NCI-H510A (cell line): ENCODE measurements at places on chromosomes 12 and 14.

DNA sequence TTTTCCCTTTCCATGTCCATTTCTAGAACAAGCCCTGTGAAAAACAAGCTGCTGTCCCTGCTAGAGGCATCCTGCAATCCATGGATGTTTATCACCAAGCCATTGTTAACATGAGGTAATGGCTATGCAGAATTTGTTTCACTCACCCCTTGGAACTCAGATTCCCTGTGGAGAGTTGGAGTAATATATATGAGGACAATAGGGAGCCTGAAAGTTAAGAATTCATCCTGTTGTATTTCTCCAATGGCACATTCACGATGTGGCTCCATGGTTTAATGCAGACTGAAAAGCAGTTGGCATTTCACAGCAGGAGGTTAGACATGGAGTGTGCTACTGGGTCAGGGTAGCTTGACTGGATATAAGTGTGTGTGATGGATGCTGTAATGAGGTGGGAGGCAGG lies 32.4 kb downstream of the GPR65 start:
- no peak for DNase-seq

DNA sequence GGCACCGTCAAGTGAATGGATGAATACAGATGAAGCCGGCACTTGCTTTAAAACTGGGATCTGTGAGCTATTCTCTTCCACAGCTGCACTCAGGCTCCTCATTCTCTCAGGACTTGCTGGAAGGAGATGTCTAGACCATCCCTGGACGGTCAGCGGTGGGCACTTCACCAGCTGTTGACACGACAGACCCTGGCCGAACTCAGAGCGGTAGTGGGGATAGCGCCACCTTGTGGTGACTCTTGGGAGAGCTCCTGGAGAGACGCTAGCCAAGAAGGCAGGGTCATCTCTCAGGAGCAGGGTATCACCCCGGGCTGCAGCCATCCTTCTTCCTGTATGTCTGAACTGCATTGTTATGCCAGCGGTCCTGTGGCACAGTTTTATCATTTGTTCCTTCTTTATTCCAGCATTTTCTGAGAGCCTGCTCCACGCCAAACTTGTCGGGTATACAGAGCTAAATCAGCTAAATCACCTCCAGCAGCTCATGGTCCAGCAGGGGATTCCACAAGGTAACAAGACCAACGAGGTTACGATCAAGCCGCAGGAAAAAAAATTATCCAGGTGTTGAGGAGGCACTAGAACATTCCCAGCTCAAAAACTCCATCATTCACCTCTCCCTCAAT lies 10.0 kb downstream of the WNT1 start:
- DNase-seq = no peak

DNA sequence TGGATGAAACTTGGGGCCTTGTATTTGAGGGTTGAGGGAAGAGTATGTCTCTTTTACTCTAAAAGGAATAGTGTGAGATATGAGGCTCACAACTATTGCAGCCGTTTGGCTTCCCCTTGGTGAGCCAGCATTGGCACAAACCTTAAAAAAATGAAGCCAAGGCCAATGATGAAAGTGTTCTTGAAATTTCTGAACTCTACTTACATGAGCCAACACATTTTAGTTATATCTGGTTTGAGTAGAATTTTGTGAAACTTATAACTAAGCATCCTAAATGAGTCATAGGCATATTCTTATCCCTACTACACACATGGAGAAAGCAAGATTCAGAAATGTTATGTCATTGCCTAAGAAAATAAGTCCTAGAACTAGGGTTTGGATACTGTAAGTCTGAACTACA lies 55.3 kb upstream of the ACSS3 start:
- DNase-seq = no peak

- no peak for DNase-seq
These were observed 83.2 kb downstream of the PAH start for GRCh38 chr12:102833687-102834441.

- peak; percentile 57 for DNase-seq
These were observed 114.0 kb downstream of the PRMT8 start for GRCh38 chr12:3604748-3605586.

DNA sequence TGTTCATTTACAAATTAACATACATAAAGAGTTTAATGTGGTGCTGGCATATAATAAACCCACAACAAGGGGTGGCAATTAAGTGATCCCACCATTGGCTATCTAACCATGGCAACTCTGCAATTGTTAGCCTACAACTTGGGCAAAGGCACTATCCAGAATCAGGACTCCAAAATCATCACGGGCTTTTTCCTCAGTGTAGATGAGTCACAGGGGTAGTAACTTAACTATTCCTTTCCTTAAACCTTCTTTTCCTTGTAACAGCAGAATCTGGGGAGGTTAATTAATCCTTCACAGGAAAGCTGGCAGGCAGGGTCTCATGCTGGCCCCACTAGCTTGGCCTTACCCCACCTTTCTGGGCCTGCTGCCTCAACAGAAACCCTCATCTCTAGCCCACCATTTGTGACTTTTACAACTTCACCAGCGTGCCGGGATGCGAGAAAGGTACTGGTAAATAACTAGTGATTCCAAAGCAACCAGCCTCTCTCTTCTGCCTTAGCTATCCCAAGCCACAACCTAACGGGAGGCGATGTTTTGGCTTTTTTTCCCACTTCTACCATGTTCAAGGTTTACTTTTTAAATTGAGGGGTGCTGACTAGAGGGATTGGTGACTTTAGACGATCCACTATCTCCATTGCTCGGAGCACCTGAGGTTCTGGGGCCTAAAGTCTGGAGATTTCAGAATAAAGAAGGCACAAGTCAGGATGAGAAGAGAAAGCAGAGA lies 744 bp downstream of the ATP5MC2 start:
- DNase-seq = no peak

GRCh38 chr14:20415782-20416206 lies 2.5 kb upstream of the TEP1 start:
- no peak for DNase-seq

- no peak for DNase-seq
These were observed 31.8 kb downstream of the PKP2 start for GRCh38 chr12:32864731-32865130.

- DNase-seq = no peak
These were observed 18.7 kb downstream of the RASAL1 start for GRCh38 chr12:113116875-113117274.

GRCh38 chr12:66694666-66695613 lies 16.1 kb upstream of the GRIP1 start:
- DNase-seq = peak; percentile 86

DNA sequence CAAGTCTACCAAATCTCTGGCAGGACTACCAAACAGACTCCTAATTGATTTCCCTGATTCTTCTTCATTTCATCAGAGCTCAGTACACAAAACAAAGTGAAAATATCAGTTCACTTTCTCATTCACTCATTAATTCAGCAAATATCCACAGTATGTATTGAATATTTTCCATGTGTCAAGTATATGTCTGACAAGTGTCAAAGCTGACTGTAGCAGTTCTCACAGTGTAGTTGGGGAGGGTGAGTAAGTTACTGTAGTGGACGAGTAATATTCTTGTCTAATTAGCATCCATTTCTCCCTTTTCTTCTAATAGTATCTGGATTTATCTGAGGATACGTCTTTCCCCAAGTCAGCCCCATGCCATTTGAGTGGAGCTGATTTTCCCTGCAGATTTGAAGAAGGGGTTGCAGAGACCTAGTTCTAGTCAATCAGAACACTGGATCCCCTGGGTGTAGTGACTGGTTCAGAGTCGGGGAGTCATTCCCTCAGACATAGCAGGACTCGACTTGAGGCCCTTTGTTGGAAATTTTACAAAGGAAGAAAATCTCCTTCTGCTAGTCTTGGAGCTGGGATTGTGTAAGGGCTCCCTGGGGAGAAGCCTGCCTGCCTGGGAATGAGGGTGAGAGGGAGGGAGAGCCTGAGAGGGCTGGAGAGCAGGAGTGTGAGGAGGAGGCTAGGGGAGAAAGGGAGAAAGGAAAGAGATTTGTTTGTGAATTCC lies 51.4 kb downstream of the GRIP1 start:
- no peak for DNase-seq

- no peak for DNase-seq
These were observed 6.5 kb upstream of the AK7 start for GRCh38 chr14:96385385-96385784.

- no peak for DNase-seq
These were observed 26.8 kb upstream of the TOMM20L start for GRCh38 chr14:58368956-58369355.

- DNase-seq = no peak
These were observed 72.2 kb downstream of the VCPKMT start for GRCh38 chr14:50044042-50044651.

DNA sequence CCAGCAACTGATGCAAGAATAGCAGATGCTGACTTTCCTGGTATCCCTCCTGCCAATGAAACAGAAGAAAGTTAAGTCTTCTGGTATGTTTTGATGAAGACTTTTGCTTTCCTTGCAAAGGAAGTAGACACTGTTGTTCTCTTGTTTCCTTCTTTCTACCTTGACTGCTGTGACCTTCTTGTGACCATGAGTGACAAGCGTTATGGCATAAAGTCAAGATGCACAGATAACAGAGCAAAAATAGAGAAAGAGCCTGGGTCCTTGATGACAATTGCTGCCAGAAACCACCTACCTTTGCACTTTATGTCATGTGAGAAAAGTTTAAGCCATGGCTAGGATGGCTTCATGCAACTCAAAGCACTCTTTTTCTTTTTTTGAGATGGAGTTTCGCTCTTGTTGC lies 49.2 kb upstream of the LTA4H start:
- DNase-seq = no peak

DNA sequence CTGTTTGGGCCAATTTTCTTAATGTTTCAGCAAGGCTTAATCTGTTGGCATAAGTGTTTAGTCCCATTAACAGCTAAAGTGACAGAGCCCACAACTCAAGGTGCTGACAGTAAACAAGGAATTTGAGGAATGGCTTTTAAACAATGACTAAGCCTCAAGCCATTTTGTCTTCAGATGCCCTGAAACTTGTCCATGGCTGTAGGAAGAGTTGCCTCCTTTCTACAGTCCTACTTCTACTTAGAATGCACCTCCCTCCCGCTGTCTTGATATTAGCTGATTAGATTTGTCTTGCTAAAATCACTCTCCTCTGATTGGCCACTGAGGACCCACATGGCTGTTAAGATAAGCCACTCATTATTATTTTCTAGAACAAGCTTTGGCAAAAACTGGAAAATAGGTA lies 188.4 kb upstream of the OTX2 start:
- DNase-seq = no peak

- no peak for DNase-seq
These were observed 70.3 kb downstream of the STAB2 start for GRCh38 chr12:103657331-103657730.

- DNase-seq = no peak
These were observed 158.0 kb downstream of the PIK3C2G start for GRCh38 chr12:18419311-18419710.

GRCh38 chr14:102262929-102263462 lies 42.0 kb downstream of the MOK start:
- no peak for DNase-seq

DNA sequence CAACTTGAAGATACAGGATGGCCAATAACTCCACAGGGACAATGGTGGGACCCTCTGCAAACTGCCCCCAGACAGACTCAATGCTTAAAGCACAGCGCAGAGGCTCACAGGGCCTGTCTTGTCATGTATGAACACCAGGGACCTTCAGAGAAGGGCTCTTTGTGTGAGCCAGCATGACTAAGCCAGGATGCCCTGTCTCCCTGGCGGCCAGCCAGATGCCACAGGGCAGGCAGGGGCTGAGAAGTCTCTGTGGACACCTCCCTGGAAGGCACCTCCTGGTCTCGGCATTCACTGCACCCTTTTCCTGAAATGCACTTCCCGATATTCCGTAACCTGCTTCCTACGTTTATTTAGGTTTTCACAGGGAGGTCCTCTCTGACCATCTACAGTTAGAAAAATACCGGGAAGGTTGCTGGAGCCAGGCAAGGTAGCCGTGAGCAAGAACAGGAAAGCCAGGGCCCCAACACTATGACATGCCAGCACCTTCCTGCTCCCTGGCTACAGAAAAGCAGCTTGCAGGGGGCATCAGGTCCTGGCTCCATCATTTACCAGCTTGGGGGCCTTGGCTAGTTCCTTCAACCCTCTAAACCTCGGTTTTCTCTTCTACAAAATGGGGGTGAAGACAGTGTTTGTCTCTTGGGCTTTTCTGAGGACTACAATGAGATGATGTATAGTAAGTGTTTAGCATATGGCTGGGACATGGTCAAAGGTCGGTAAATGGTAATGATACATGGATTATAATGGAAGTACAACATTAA lies 65.0 kb downstream of the PITPNM2 start:
- peak; percentile 77 for DNase-seq

DNA sequence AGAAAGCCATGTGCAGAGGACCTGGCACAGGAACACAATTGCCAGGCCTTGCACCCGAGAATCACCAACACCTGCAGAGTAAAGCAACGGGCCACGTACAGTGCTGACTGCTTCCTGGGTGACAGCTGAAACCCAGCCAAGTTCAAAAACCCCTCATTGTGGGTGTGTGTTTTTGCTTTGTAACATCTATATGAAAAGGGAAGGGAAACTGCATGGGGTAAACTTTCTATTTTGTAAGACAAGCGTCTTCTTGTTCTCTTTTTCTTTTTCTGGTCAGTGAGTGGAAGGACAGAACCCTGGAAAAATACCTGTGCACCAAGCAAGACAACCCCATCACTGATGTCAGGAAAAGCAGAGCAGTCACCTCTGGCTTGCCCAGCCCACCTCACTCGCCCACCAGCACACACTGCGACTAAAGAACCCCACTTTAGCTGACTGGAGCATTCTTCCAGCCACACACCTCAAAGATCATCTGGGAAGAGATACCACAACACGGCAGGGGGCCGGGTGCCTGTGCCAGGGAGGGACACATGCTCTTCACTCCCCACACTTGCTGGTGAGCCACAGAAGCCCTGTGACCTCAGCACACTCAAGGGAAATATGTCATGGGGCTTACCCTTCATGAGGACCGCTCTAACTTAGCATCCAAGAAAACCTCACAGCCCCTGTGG lies 172.3 kb downstream of the NDUFA12 start:
- no peak for DNase-seq

DNA sequence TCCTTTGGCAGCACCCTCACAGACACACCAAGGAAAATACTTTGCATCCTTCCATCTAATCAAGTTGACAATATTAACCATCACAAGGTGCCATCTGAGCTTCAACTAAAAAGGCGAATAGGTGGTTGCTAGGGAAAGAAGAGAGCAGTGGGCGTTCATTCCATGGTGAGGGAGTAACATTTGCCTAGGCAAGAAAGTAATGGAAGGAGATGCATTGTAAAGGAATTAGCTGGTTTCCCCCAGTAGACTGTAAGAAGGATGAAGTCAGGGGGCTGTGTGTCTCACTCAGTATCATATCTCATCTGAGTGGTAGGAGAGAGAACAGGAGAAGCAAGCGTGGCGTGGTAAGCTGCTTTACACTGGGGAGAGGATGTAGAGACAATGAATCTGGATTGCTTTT lies 34.7 kb downstream of the AKAP6 start:
- DNase-seq = no peak

DNA sequence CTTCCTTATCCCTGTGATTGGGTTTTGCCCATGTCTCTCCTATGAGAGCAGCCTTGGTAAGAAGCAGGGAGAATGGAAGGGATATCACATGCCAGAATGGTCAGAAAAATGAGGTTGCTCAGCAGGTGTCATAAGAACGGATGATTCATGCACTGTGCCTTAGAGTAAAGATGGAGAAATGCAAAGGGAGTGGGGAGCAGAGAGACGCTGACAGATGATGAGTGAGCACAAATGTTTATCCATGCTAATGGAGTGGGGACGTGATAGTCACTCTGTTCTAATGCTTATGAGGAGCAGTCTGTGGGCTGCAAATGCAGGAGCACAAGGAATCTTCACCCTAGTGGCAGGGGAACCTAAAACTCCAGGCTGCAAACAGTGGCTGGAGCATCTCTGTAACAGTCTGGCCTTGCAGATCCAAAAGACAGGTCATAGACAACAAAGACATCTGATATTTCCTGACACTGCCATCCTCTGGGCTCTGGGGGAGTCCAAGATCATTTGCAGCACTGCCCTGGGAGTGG lies 243.2 kb downstream of the CACNA1C start:
- no peak for DNase-seq
